ENCODE measurements at places on chromosomes 7 and 10. TPM values are rescaled to one million over a fixed set of nuclear protein-coding genes. Genes with fewer than 3 reads are reported as not detected.

The C10orf105 gene
- 0.58 TPM for total RNA-seq

The CDHR3 gene
- 54.5 TPM for total RNA-seq

The NEUROG3 gene
- not detected for total RNA-seq

The PITX3 gene
- not detected for total RNA-seq

The CYP2C8 gene
- 1.0 TPM for total RNA-seq

The FFAR4 gene
- 0.06 TPM for total RNA-seq

The HOXA1 gene
- total RNA-seq, result 0.31 TPM

The ZNF107 gene
- 4.5 TPM for total RNA-seq

The GIMAP5 gene
- 24.8 TPM for total RNA-seq

The PIK3AP1 gene
- 36.8 TPM for total RNA-seq

The FAM25A gene
- total RNA-seq, result not detected

The PUS7 gene
- 16.7 TPM for total RNA-seq

The NOM1 gene
- 21.3 TPM for total RNA-seq

The HABP2 gene
- 1.2 TPM for total RNA-seq

The ADIRF gene
- total RNA-seq, result 171 TPM

Measured in lung (tissue), 17 donors.